ENCODE measurements at places on chromosomes 1 and 21.

- no peak for DNase-seq
These were observed 851.2 kb upstream of the ADAMTS5 start for GRCh38 chr21:27817902-27818623.

- no peak for DNase-seq
These were observed 1.9 kb downstream of the AGO1 start for GRCh38 chr1:35884934-35885333.

- DNase-seq, result no peak
These were observed 886.8 kb downstream of the KCNT2 start for GRCh38 chr1:195721210-195721971.

DNA sequence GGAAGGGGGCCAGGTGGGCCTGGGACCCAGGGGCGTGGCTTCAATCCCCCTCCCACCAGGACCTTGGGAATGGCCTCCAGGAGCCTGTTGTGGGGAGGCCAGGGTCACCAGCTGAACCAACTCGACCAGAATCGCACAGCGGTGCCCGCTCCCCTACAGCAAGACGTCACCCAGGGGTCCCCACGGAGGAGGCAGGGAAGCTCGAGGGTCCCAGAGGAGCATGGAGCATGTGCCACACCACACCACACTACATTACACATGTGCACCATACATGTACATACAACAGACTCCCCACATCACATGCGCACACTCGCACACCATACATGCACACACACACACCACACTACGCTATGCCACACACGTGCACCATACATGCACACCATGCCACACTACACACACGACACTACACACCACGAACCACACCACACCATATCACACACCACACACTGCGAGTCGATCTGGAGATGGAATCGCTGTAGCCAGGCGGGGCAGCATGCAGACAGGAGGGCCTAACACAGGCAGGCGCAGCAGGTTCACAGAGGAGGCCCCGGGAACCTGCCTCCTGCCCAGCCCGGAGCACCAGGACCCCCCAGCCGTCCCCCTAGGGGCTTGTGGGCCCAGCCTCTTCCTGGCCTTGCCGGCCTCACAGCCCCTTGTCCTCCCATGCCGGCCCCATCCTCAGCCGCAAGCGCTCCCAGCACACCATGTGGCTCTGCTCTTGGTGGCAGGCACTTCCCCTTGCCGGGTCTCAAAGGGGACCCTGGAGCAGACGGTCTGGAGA is 596 bp downstream of the ITGB2 start:
- no peak for DNase-seq

DNA sequence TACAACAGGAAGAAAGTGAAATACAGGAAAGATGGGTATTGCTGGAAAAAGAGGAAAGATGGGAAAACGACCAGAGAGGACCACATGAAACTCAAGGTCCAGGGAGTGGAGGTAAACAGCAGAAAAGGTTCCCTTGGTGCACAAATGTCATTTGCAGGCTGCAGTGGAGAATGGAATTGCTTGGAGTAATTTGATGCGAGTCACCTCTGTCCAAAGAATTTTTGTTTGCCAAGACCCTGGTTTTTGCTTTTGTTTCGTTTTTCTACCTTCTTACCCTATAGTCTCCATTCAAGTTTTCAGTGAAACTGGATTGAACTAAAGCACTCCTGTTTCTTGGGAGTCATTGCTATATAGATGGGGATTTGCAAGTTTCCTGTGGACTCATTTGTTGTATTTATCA is 464.3 kb downstream of the CAMTA1 start:
- DNase-seq, result no peak

DNA sequence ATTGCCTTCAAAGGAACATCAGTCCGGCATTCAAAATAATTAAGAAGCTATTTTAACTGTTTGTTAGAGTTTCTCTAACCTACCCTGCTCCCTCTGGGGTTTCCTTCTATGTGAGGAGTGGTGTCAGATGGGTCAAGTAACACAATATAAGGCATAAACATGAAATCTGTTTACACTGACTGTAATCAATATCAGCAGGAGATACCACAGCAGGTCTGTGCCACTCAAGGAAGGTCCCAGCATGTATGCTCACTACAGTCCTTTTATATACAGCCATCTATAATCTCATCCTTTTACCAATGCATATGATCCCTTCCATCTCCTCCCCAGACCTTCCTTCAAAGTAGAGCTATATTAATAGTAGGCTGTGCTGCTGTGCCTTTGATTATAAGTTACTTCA is 25.4 kb downstream of the EEIG2 start:
- DNase-seq, result no peak

- no peak for DNase-seq
These were observed 94.4 kb downstream of the SLC35F3 start for GRCh38 chr1:233998891-233999290.

DNA sequence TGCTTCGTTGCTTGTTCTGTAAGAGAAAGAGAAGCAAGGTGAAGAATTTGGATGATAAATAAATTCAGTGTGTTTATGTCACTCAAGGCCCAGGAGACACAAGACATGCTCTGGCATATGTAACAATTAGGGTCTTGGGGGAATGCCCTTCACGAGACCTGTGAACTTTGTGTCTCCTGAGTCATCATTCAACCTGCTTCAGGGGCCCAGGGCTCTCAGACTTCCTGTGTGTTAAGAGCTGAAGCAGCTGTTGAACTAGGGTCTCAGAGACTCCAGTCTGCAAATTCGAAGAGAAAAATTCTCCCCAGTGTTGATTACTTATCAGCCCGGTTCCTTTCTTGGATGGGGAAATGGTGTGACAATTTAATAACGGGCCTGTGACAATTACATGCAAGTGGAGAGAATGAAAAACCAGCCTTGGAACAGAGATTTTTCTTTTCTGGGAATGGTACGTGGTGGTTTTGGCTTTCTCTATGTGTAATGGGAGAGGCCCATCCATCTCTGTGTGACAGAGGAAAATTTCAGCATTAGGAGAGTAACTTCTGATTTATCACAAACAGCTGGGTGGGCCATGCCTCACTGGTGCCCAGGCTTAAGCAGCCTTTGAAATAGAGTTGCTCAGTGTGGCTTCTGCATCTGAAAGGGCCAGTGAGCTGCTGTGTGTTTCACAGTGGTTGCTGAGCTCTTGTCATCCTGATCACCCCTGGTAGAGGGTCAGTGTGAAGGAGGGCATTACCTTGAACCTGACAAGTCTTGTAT is 22.4 kb downstream of the HUNK start:
- peak; percentile 68 for DNase-seq

- DNase-seq, result no peak
These were observed 16.7 kb downstream of the ABCA4 start for GRCh38 chr1:94104127-94104684.

DNA sequence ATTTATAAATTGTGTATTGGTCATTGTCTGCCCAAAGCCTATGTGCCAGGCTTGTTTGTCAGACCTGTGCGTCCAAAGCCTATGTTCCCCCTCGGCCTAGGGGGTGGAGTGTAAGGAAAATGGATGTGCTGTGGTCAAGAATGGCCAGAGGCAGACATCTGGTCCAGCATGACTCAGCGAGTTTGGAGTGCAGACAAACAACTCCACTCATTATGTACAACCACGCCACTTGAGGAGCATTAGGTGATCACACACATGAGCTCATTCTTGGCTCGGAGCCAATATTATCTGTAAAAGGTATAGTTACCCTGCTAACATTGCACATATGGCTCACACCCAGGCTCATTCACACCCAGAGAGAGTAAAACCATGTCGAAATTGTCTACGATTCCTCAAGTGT is 1047.6 kb upstream of the ADGRL4 start:
- peak; percentile 12 for DNase-seq

- DNase-seq, result no peak
These were observed 70.6 kb downstream of the CLSTN1 start for GRCh38 chr1:9753121-9753531.

- DNase-seq, result no peak
These were observed 16.3 kb downstream of the TGFB2 start for GRCh38 chr1:218361298-218362065.

DNA sequence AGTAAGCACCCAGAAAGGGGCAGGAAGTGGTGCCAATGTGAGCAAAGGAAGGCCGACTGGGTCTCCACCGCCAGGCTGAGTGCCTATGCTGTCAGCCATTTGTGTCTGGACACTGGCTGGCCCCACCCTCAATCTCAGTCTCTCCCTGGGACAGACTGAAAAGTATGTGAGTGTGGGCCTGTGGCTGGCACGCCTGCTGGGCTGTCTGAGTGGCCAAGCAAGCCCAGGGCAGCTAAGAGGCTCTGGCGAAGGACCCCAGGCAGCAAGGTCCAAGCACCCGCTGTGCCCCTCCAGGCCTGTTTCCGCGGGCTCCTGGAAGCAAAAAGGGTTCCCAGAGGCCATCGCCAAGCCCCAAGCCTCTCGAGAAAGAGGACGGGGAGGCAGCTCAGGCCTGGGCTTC is 93.3 kb upstream of the VAMP3 start:
- DNase-seq, result no peak

DNA sequence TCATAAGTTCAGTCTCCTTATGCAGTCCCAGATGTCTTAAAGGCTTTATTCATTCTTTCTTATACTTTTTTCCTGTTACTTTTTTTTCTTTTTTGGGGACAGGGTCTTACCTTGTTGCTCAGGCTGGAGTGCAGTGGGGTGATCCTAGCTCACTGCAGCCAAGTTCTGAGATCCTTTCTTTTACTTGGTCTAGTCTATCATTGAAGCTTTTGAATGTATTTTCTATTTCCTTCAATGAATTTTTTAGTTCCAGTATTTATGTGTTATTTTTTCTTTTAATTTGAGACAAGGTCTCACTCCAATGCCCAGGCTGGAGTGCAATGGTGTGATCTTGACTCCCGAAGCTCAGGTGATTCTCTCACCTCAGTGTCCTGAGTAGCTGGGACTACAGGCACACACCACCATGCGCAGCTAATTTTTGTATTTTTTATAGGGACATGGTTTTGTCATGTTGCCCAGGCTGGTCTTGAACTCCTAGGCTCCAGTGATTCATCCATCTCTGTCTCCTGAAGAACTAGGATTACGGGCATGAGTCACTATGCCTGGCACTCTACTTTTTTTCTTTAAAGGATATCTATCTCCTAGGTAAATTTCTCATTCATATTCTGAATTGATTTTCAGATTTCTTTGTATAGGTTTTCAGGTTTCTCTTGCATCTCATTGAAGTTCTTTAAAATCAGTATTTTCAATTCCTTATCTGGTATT is 26.1 kb upstream of the GTF2B start:
- no peak for DNase-seq

DNA sequence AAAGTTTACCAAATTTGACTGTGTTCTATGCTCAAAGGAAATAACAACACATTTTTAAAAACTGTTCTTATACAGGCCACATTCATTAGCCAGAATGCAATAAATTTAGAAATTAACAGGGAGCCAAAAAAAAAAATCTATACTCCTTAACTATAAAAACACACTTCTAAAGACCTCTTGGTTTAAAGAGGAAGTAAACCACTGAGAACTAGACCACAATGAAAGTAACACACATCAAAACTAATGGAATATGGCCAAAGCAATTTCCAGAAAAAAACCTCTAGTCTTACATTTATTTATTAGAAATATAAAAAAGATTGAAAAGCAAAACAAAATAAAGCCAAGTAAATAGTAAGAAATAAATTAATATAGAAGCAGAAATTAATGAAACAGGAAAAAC is 48.9 kb upstream of the GADD45A start:
- no peak for DNase-seq

DNA sequence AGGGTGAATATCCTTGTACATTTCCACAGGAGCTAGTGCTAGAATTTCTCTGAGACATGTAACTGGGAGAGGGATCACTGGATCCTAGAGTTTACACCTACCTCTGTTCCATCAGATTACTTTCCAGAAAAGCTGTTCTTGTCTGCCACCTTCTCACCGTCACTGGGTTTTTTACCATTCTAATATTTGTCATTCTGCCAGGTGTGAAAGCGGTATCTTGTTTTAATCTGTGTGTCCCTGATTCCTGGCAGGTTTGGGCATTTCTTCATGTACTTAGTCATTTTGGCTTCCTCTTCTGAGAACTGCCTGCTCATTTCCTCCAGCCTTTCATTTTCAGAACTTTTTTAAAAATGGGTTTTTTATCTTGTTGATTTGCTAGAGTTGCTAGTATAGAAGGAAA is 5.1 kb downstream of the PMF1 start:
- no peak for DNase-seq

DNA sequence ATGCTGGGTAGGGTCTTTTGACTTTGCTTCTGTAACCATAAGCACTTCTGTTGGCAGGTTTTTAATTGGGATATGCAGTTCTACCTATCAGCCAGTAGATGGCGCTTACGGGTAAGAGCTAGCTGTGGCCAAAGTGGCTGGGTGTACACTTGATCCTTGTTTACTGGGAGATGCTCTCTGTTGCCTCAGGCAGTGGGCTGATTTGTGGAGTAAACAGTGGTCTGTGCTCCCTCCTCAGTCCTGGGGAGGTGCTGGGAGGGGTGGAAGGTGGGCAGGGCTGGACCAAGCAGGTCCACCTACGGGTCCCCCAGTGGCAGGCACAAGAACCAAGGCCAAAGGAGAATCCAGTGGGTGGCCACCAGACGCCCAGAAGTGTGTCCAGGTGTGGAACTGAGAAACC is 43.4 kb downstream of the RALGPS2 start:
- DNase-seq, result no peak

DNA sequence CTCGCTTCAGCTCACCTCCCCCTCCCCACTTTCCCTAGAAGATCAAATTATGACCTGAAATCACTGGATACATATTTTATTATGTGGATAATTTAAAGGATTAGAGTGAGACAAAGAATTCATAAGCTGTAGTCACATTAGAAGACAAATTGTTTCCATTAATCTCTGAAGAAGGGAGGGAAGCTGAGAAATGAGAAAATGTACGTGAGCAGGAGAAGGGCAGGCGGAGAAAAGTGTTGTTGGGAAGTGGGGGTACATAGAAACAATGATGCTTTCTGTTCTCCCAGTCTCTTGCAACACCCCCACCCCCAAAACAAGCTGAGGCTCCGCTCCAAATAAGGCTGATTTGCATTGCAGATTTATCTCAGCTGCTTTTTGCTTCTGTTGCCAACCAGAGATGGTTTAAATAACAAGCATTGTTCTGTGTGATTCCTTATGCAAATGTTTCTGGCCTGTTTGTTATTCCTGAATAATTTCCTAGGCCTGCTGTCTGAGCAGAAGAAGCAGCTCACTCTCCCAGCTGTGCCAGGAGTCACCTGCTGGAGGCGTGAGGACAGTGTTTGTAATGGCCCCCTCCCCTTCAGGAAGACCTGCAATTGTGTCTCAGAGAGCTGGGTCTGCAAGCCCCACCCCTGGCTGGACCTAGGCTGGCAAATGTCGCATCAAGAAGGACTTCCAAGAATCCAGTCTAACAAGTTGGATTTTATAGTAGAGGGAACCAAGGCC is 121.8 kb upstream of the TNR start:
- DNase-seq, result no peak

GRCh38 chr1:117656202-117656641 is 50.4 kb downstream of the TENT5C start:
- no peak for DNase-seq

GRCh38 chr1:207818971-207819451 is 67.2 kb downstream of the CD46 start:
- no peak for DNase-seq

DNA sequence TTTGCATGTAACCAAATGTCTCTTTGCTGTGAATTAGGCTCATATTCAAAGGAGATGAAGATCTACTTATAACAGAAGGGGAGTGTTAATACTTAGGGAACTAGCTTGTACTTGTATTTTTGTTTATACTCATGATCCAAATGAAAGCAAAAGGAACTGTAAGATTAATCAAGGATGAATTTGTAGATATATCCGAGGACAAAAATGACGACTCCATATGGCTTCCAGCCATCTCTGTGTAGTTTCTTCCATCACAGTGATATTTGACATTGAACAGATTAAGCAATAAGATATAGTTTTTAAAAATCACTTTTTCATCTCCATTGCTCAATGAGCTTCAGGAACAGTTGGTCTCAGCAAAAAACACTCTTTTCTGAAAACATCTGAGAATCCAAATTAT is 257.4 kb upstream of the CAMK1G start:
- no peak for DNase-seq
